ENCODE measurements at places on chromosomes 16 and 17.

DNA sequence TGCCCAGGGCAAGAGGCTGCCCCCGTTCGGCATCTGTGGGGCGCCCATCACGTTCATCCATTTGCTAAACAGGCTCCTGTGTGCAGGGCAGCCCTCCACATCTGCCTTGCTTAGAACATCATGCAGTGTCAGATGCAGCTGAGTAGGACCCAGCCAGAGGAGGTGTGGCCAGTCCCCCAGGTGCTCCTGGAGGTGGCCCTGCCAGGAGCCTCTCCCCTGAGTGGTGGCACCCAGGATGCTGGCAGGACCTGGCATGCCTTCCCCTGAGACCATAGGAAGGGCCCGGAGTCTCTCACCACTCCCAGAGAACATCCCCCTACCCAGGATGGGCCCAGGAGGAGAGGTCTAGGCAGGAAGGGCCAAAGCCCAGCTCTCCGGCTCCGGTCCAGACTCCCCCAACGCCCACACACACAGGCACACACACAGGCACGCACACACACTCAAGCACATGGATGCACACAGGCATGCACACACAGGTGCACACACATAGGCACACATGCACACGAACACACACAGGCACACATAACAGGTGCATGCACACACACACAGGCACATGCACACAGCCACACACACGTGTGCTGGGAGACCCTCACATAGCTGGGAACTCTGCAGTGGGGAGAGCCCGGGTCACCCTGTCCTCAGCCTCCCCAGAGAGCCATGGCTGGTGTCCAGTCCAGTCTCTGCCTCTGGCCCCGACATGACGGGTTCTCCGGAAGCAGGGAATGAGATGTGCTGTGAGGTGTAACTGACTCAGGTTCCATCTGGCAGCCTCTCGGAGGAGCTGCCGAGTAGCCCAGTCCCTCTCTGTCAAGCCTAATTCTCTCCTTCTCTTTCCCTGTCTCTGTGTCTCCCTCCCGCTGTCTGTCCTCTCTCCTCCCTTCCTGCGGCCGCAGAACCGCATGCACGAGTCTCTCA is 74.6 kb downstream of the AMFR start:
- DNase-seq = no peak

DNA sequence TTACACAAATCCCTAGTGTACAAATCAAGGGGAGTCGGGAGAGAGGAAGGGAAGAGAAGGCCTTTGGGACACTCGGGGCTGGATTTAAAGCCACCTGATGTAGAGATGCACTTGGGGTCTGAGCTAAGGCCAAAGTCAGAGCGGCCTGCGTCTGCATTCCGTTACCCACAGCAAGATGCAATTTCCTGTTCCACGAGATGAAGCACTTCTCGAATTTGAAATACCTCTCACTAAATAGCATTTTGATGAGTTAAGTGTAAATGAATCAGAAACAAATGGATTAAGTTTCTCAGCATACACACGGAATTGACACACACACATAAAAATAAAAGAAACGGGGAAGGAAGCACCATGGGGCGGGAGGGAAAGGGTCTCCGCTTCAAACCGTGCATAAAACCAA is 386.0 kb downstream of the SOX9 start:
- DNase-seq = no peak

- DNase-seq = no peak
These were observed 137.0 kb upstream of the RCVRN start for GRCh38 chr17:10041916-10042588.

DNA sequence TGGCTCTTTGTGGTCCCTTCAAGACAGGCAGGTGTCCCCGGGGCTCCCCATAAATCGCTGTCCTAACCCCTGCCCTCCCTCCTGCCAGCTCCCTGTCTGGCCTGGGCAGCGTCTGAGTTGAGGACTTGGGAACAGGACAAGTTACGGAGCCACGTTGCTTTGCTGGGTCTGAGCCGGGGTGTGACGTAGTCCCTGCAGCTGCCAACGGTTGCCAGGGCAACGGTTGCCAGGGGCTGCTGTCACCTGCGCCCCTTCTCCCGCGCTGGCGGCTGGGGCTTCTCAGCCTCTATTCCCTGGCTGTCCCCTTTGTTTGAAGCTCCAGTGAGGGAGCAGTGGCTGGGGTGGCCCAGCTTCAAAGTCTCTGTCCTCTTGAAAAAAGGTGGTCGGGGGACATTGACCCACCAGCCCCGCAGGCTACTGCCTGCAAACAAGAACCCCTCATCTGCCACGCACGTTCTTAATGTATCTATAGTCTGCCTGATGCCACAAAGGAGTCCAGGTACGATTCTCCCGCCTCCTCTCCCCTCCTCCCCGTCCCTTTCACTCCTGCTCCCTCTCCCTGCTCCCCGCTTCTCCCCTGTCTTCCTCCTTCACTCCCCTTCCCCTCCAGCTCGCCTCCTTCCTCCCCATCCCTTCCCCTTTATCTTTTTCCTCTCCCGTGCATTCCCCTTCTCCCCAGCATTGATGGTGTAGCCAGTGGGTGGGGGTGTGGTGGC is 10.9 kb downstream of the ADGRG1 start:
- DNase-seq = no peak

DNA sequence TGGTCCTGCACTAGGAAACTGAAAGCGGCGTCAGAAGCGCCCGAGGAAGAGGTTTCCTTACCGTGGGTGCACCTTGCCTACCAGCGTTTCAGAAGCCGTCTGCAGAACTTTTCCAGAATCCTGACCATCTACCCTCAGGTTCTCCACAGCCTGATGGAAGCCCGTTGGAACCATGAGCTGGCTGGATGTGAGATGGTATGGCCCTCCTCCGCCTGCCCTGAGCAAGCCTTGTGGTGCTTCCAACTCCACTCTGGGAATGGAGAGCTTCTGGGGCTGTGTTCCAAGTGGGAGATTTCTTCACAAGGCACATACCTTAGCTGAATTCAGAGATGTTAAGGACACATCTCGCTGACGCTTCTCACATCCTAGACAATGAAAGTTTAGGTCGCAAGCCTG is 51.8 kb upstream of the ENDOV start:
- DNase-seq = no peak

DNA sequence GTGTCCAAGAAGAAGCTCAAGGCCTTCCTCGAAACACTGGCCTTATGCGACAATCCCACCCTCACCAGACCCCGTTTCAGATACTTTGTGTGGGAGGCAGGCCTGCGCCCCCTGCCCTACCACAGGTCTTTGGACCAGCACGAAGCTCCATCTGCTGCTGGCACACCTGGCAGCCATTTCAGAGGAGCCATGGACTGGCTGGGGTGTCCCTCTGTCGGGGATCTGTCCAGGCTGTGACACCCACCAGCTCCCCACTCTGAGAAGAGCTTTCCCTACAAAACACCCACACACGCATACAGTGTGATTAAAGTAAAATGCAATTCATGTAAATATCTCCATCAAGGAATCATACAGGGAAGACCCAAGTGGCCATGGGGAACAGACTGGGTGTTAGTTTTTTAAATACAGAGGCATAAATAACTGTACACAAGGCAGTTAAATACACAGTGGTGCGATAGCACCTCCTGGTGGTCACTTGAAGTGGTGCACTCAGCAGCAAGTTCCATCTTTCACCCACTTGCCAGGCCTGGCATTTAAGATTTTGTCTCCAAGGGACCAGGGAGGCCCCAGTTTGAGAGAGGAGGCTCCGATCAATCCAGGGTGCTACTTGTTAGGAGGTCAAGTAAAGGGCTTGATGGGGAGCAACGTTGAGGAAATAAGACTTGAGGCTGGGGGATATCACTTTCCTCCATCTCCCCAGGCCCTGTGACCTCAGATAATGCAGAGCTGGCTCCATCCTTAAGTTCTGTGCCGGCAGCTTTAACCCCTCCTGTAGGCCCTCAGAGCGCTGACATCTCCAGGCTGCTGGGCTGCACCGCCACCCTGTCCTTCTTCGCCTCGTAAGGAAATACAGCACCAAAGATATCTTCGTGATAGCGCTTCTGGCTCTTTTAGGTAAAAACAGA is 43.6 kb downstream of the NOS2 start:
- DNase-seq = peak; percentile 14

DNA sequence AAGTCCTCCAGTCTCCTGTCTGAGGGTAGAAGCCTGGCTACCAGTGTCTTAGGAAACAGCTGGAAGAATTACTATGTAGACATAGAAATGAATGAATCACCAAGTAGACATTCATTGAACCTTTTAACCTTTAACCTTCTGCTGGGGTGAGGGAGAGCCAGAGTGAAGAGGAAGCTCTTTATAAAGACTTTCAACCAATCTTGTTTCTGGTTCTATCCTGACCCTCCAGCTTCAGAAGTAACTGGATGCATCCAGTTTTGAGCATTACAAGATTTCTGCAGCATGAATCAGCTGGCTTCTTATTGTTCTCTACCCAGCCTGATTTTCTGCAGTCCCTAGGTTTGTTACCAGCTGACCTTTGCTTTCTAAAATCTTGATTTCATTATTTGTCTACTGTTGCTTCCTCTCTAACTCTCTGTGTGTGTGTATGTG is 8.5 kb downstream of the TEKT1 start:
- no peak for DNase-seq

DNA sequence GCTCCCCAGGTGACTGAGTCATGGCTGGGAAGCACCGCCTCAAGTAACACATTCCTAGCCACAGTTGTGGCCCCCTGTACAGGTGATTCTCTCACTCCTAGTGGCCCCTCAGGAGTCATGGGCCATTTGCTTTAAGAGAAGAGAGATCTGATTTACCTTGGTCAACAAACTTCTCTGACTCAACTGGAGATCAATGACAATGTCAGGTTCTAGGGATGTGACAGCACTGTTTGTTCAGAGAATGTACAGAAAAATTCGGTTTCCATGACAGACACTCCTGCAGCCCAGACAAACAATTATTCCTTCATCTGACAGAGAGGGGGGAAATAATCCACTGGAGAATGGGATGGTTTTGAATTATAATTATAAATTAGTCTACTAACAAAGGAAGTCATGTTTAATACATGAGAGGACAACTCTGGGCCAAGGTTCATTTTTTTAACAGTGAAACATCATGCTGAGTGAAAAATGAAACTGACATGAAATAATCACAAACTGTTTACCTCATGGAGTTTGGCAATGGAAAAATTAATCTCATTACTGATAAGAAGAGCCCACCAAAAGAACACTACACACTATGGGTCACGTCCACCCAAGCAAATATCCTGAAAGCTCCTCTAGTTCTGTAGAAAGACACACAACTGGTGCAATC is 9.7 kb downstream of the ERN1 start:
- no peak for DNase-seq

DNA sequence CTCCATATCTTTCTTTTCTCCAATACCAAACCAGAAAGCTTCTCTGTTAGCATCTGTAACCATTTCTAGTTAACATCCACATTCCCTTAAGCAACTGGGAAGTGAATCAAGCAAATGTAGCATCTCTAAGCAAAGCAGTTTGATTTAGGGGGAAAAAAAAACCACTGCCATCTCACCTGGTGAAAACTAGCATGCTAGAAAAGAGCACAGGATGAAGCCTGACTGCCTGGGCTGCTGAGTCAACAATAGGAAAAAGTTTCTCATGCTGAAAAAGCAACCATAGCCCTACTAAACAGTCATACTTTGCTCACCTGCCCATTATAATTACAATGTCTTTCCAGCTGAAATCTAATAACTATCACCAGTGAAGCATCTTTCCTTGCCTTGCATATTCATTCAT is 139.3 kb downstream of the ANKFN1 start:
- DNase-seq = no peak

GRCh38 chr17:70906808-70907207 is 737.5 kb downstream of the KCNJ2 start:
- no peak for DNase-seq

DNA sequence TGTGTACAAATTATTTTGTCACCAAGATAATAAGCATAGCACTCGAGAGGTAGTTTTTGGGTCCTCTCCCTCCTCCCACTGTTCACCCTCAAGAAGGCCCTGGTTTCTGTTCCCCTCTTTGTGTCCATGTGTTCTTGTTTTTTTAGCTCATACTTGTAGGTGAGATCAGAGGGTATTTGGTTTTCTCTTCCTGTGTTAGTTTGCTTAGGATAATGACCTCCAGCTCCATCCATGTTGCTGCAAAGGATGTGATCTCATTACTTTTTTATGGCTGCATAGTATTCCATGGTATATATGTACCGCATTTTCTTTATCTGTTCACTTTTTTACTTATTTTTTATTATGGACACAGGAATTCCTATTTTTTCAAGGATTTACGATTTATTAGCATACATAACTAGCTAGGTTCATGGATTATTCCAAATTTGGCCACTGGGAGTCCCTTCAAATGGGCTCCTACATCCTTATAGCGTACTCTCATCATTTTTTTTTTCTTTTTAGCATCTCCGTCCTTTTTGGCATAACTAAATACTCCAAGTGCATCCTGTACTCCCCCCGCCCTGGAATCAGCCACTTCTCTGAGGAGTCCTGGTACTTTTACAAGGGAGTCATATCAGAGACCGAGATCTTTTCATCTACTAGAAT is 7.3 kb downstream of the TADA2A start:
- no peak for DNase-seq
